NCI-H1417 treated with DMSO at 0.1 percent for 48 hours (cell line): ENCODE measurements at places on chromosomes 7 and 10.

DNA sequence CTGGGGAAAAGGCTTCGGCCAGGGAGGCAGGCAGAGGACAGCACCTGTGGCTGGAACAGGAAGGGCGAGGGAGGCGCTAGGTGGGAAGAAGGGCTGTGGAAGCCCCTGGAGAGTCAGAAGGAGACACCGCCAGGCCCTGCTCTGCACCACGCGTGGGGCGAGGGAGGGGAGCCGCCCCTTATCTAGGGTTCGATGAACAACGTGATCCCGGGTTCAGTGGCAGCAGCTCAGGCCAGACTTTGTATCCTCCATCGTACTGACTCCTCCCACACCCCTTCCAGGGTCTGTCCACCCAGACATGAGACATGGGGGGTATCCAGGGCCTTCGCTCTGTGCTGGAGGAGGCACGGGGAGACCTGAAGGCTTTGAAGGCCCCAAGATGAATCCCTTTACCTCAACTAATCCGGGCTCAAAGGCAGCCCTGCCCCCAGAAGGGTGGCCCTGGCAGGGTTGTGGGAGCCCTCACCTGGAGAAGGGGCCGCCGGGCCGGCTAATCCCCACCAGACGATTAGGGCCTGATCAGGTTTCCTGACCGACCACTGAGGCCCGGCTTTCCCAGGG is 110.8 kb downstream of the PDGFA start:
- DNase-seq: no peak

DNA sequence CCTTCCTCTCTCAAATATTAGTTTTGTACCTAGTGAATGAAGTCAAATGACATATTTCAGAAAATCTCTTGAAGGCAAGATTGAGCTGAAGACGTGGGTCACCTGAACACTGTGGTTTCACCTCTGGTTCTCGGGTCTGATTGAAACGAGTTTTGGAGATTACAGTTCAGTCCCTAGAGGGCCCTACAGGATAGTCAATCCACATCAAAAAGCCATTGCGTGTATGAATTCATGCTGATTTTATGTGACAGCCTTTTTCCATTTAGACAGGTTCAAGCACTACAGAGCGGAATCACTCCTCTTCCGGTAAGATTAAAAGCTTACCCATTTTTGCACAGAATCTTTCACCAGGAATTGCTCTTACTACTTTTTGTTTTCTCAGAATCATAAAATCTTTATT is 62.2 kb downstream of the VIM start:
- DNase-seq: no peak

- DNase-seq: no peak
Observed at GRCh38 chr10:33612551-33612950, 278.1 kb upstream of the NRP1 start.

- no peak for DNase-seq
Observed at GRCh38 chr10:119025776-119026175, 3.7 kb upstream of the NANOS1 start.

GRCh38 chr7:68858497-68858896 is 739.8 kb upstream of the AUTS2 start:
- DNase-seq: no peak

- DNase-seq: no peak
Observed at GRCh38 chr7:38822549-38822948, 86.4 kb downstream of the VPS41 start.

DNA sequence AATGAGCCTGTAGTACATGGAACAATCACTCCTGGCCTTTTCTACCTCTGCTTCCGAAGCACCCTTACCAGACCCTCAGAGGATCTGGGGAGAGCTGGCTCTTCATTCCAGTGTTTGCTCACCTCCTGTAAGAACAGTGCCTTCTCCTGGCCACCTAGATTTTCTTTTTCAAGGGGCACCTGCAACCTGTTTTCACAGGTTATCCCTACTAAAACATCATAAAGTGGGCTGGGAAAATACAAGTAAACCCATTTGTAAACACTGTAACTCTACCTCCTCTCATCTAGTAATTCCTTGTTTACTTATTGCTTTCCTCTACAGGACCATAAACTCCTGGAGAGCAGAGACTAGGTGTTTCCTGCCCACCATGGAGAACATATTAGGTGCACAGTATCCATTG is 1.1 kb downstream of the PIK3AP1 start:
- DNase-seq: no peak

DNA sequence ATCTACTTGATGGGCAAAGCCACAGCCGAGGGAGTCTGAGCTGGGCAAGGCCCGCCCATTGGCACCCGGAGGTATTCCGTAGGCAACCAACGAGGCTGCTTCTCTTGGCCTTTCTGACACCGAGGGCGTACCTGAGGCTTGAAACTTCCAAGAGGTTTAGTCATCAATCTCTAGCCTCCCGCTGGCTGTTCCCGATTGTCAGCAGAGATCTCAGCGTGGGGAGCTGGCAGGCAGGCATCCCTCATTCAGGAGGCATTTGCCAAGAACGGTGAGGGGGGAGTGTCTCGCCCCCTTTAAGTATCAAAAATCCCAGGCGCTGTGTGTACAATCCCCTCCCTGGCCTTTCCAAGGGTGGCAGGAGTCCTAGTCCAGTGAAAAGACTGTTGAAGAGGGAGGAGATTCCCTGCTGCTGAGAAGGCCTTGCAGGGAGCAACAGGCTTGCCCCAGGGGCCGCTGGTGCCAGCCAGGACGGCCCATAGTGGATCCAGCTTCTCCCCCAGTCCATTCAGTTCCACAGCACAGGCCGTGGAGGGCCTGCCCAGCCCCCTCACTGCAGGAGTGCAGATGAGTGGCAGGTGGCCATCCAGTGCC is 39.7 kb downstream of the OAT start:
- DNase-seq: no peak

- DNase-seq: no peak
Observed at GRCh38 chr10:54702583-54703485, 98.2 kb downstream of the PCDH15 start.

DNA sequence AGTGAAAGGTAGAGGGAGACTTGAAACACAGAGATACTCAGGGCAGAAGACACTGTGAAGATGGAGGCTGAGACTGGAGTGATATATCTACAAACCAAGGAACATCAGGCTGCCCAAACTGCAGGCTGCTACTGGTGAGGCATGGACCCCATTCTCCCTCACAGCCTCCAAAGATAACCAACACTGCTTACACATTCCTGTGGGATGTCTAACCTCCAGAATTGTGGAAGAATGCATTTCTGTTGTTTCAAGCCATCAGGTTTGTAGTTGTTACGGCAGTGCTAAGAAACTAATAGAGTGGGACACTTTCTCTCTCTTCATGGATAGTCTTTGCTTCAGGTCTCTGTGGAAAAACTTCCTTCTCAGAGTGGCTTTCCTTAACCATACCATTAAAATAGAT is 182.6 kb upstream of the TMEM106B start:
- DNase-seq: no peak

- DNase-seq: no peak
Observed at GRCh38 chr10:75392744-75393143, 8.8 kb downstream of the ZNF503 start.

DNA sequence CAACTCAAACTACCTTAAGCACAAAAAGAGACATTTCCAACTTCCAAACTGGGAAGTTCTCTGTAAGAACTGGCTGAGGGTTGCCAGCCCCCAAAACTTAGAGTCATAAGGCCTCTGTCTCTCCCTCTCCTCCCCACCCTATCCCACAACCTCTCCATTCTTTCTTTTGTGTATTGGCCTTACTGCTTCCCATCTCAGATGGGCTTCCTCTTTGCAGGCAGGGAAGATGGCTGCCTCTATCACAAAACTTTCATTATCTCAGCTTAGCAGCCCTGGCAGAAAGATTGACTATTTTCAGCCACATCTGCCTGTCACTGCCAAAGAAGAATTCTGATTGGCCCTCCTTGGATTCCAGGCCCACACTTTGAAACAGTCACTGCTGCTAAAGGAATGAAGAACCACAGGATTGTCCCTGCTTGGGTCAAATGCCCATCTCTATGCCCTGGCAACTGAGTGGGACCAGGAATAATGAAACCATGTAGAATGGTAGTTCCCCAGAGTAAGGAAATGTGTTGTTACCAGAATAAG is 58.0 kb upstream of the PRKAR2B start:
- no peak for DNase-seq
